Stimulated activated naive CD8-positive, alpha-beta T cell treated with anti-CD3 and anti-CD28 coated beads, Interleukin-15, Interleukin-2, amounts not matched to agents 100 U/mL and 50 U/mL, for 24 hours (primary cell): ENCODE measurements at places on chromosomes 3 and 15.

- DNase-seq, result no peak
Observed at GRCh38 chr3:100197876-100198275, 62.9 kb upstream of the TBC1D23 start.

DNA sequence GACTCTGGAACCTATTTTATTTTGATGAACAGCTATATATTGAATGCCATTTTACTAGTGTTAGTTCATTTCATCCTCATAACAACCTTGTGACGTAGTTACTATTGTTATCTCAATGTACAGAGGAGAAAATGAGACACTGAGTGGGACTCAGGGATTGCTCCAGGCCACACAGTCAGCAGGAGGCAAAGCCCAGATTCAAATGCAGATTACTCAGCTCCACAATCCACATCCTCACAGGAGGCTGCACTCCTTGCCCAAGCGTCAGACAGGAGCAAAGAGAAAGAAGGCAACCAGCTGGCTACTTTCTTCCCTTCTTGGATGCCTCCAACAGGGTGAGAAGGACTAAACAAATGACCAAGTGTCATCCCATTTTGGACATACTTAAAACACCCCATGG is 92.0 kb upstream of the CCDC54 start:
- DNase-seq, result no peak

DNA sequence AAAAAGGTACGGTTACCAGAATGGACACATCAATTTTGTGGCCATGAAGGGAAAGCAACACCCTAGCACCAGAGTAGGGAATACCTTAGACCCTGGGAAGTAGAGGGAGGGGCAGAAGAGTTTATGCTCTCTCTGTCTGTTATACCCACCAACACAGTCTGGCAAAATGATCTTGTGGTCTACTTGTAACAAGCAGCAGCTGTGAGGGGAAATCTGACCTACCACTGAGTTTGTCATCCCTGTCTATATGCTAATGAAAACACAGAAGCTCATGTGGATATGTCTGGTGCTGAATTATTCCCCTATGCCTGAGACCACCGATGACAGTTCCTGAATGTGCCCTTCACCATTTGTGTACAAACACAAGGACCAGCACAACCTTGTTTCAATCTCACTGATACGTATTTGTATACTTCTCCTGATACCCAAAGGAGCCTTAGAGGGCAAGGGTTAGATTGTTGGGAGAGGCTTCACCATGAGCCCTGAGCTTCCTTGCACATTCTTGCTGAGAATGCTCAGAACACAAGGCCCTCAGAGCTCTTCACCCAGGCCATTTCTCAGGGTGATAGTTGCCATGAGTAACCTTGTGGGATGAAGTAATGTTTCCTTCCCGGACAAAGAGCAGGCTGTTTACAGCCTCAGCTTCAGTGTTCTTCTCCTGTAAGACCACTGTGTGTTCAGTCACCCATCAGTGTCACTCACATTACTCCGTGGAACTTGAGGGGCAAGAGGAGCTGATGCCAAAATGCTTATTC is 24.7 kb upstream of the ZNF639 start:
- DNase-seq, result no peak

DNA sequence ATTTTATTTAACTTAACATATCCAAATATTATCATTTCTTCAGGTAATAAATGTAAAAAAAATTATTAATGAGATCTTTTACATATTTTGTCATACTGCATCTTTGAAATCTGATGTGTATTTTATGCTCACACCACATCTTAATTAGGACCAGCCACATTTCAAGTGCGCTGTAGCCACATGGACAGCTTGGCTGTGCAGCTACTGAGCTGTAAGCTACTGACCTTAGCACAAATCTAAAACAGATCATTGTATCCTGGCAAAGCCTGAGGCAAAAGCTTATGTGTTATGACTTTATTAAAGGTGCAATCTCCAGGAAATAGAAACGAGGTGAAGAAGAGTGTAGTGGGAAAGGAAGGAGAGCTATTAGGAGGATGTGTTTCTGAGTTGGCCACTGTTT is 126.7 kb upstream of the UBE2E2 start:
- DNase-seq, result no peak

GRCh38 chr3:37453393-37454389 is 279.3 kb upstream of the LRRFIP2 start:
- DNase-seq, result no peak

- DNase-seq, result no peak
Observed at GRCh38 chr3:76402926-76403325, 617.6 kb upstream of the ZNF717 start.

DNA sequence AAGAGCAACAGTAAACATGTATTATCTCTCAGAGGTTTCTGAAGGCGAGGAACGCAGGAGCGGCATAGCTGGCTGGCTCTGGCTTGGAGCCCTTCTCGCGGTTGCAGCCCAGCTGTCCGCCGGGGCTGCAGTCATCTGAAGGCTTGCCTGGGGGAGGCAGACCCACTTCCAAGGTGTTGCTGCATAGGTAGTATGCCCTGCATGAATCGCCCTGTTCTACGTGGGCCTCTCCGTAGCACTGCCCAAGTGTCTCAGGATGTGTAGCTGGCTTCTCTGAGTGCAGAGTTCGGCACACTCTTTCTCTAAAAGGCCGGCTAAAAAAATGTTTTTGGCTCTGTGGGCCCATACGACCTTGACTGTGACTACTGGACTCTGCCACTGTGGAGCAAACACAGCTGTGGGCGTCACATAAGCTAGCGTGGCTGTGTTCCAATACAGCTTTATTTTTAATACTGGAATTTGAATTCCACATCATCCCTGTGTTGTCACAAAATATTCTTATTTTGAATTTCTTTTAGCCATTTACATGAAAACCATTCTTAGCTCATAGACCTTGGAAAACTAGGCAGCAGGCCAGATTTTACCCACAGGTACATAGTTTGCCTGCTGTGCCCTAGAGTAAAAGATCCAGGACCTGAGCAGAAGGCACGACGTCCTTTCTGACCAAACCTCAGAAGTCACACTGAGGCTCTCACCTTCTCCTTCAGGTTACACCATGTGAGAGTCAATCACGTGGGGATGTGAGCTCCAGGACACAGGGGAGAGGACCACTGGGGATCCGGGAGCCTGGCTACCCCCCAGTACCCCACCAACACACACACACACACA is 55.9 kb downstream of the PGPEP1L start:
- DNase-seq, result no peak

- no peak for DNase-seq
Observed at GRCh38 chr3:61425356-61425755, 136.0 kb upstream of the PTPRG start.

GRCh38 chr3:154126651-154127050 is 5.5 kb downstream of the ARHGEF26 start:
- no peak for DNase-seq

- no peak for DNase-seq
Observed at GRCh38 chr15:63232943-63233342, 43.5 kb downstream of the RAB8B start.

- DNase-seq, result no peak
Observed at GRCh38 chr3:12549971-12550760, 4.9 kb upstream of the MKRN2OS start.

- DNase-seq, result no peak
Observed at GRCh38 chr3:13954741-13955483, 75.0 kb upstream of the WNT7A start.

DNA sequence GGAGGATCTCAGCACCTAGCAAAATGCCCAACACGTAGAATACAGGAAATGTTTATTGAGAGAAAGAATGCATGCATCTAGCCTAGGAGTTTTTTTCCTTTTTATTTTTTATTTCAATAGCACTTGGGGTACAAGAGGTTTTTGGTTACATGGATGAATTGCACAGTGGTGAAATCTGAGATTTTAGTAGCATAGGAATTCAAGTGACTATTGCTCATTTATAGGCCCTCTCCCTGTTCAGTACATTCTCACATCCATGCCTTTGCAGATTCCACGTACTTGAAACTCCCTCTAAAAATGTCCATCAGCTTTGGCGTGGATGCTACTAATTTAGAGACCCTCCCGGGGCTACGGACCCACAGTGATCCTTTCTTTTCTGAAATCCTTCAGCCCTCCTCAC is 61.7 kb upstream of the PIAS1 start:
- DNase-seq, result no peak

DNA sequence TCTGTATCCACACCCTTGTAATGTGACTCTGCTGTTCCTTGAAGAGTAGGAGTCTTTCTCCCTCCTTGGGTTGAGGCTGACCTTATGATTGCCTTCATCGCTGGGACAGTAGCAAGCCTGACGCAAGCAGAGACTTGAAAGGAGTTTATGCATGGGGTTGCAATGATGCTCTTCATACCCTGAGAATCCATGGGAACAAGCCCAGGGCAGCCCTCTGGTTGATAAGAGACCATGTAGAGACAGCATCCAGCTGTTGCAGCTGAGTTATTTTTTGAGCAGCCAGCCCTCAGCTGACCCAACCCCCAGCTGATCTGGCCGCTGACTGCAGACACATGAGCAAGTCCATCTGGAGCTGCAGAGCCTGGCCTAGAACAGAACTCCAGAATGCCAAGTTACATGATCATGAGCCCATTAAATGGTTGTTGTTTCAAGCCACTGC is 60.6 kb upstream of the ARNT2 start:
- DNase-seq, result no peak

DNA sequence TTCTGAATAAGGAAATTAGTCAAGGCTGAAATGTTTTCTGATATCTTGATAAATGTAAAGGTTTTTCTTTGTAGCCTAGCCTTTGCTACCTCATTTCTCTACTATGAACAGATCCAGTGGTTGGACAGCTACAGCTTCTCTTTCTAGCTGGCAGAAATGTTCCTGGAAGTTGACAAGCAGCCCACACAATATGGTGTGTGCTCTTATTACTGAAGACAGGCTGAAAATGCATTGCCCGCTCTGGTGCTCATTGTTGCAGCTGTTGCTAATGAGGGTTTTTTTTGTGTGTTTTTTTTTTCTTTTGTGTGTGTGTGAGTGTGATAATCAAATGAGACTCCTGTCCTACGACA is 844.3 kb upstream of the SEMA6D start:
- DNase-seq, result no peak

DNA sequence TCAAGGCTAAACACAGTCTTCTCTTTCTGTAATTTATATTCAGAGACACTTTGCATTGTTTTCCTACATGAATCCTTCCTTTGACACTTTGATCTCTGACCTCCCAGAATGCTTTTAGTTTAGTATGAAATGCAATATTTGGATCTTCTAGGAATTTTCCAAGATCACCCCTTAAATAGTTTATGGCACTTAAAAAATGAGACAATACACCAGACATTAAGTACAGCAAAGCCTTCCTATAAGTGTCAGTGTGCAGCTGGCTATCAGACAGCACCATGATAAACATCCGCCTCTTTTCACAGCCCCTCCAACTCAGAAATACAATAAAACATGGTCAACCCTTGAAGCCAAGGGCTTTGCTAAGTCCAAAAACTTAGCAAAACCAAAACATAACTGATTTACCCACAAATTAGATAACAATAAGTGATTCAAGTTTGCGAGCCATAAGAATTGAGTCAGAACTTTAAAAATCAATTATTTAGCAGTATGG is 304.4 kb upstream of the LRRFIP2 start:
- DNase-seq, result no peak

DNA sequence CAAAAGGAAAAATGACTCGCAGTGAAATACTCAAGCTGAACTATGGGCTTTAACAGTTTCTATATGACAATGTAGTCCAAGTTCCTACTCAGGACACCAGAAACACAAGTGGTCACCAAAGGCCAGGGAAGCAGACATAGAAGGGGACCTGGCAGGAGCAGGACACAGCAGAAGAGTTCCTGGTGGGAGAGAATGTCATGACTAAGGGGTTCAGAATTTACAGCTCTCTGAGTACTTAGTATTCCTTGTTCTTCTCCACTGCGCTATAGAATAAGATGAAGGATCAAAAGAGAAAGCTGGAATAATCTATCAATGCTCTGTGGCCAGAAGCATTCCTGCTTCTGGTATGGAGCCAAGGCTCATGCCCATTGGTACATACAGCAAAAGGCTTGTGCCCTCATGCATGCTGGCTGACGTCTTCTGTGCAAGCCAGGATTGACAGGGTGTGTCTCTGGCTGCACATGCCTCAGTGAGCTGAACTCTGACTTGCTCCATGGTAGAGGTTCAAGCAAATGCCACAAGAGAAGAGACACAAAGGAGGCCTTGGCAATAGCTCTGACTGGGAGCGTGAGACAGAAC is 128.7 kb upstream of the SLC2A2 start:
- DNase-seq, result no peak

DNA sequence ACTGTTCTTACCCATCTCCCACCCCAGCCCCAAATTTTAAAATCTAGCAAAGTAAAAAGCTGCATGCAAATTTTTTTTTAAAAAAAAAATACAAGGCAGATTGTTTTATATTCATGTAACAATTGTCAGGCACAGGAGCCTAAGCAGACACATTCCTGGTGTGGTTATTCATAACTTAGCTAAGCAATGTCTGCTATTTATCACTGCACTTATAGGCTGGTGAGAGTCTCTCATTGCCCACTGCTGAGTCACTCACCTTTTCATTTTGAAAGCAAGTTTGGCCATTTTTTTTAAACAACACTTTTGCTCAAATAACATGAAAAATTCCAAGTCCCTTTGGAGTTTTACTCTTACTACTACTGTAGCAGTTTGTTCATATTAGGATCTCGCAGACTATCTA is 413.9 kb downstream of the RBMS3 start:
- DNase-seq, result no peak

DNA sequence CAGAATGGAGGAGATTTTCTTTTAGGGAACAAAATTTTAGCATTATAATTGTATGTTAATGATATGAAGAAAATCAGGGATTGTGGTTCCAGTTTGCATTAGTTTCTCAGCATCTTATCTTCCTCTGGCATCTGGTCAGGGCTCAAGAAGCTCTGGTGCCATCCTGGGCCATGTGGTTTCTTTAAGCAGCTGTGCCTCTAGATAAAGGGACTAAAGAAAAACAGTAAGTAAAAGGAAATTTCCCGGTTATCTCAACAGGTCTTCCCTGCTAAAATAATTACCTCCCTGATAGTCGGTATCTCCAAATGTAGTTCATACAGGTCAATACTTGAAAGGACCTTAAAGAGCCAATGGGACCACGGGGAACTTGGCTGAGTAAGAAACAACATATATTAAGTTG is 375.1 kb upstream of the RBMS3 start:
- DNase-seq, result no peak

DNA sequence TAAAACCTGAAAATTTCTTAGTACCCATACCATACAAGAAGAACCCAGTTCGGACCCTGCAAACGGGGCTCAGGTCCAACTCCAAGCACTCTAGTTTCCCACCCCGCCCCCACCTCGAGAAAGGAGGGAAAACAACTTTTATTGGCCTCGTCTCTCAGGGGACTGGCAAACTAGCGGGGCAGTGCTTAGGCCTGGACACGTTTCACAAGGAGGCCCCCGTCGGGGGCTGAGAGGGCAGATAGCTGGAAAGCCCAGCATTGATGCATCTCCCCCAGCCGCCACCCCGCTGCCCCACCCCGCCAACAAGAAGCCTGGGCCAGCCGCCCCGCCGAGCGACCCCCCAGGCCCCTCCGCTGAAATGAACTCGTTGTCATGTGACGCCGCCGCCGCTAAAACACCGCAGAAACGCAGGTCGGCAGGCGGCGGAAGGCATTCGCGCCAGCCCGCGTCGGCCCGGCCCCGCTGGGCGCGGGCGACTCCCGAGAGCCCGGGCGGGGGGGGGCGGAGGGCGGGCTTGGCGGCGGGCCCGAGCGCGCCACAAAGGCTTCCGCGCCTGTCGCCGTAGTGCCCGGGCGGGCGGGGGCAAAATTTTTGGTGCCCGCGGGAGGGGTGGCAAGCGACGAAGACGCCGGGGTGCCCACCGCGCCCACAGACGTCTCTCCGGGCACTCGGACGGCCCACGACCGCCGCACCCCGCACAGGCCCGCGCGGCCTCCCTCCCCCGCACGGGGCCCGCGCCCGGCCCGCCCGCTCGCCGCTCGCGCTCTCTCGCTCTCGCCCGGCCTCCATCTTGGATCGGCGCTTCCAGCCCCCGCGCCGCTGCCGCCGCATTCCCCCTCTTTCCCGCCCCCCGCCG is 634 bp downstream of the STAG1 start:
- peak; percentile 64 for DNase-seq
